ENCODE measurements at places on chromosomes 4 and X. TPM values are rescaled to one million over a fixed set of nuclear protein-coding genes. Genes with fewer than 3 reads are reported as not detected.
A peak's percentile ranks its signal among the peaks of the same experiment; 100 is the strongest.

- peaks cover 17% of the 10 kb centered on the region for H3K4me1 ChIP-seq
- H3K36me3 ChIP-seq, result no peaks in the 10 kb centered on the region
- H3K27ac ChIP-seq, result no peak overlapping the region
- DNase-seq, result no peak
Measured at GRCh38 chr4:10659251-10659650, 25.3 kb downstream of the CLNK start.

DNA sequence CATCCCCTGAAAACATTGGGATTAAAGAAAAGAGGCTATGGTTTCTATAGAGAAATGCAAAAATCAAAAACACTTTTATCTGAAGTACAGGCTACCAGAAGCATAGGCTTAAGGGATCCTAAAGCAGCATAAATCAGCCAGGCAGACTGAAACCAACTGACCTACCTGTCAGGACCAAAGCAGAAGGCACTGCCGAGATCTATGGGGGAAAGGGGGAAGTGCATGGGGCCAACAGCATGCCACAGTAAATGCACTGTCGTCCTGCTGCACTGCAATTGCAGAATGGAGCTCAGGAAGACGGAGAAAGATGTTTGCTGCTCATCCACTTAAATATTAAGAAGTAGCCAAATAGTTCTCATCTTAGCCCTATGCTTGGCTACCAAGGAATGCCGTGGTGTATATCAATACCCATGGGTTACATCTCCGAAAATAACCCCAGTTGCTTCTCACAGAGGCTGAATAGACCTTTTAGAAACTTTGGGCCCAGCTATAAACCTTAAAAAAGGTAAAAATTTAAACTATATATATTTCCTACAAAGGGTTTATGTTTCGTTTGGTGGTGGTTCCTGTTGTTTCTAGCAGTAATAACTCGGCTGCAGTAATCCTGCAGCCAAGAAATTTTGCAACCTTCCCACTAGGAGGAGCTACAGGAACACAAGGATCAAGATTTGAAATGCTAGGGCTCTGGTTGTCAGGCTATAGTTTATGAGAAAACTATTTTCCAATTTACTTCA is 312.2 kb upstream of the DIAPH2 start:
- no peaks in the 10 kb centered on the region for H3K27me3 ChIP-seq
- no peaks in the 10 kb centered on the region for H3K36me3 ChIP-seq
- DNase-seq, result no peak
- no peak overlapping the region for H3K27ac ChIP-seq
- no peak overlapping the region for H3K4me3 ChIP-seq
- no peaks in the 10 kb centered on the region for H3K4me1 ChIP-seq

The ARHGAP6 gene
- not detected for total RNA-seq

GRCh38 chrX:46381630-46382029 is 163.6 kb downstream of the ZNF674 start:
- H3K4me3 ChIP-seq, result no peak overlapping the region
- H3K4me1 ChIP-seq, result no peaks in the 10 kb centered on the region
- no peaks in the 10 kb centered on the region for H3K36me3 ChIP-seq
- no peak overlapping the region for H3K27ac ChIP-seq
- peak; percentile 46 for DNase-seq

The CFI gene
- not detected for total RNA-seq

DNA sequence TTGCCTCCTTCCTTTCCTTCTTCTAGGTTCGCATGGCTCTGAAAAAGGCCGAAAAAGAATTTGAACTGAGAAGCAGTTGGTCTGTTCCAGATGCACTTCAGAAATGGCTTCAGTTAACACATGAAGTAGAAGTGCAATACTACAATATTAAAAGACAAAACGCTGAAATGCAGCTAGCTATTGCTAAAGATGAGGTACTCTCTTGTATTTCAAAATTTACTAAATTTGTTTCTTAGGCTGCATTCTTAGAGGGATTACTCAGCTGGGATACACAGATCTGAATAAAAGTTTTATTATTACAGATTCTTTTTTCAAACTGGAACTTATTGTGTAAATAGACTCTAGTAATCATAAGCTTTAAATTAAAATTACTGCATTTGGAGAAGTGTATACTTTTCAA is 146.9 kb downstream of the STIM2 start:
- no peak for DNase-seq
- no peaks in the 10 kb centered on the region for H3K27me3 ChIP-seq
- peaks cover 35% of the 10 kb centered on the region for H3K36me3 ChIP-seq
- H3K27ac ChIP-seq, result no peak overlapping the region
- peaks cover 21% of the 10 kb centered on the region for H3K4me1 ChIP-seq
- H3K4me3 ChIP-seq, result no peak overlapping the region

- no peaks in the 10 kb centered on the region for H3K36me3 ChIP-seq
- no peaks in the 10 kb centered on the region for H3K27me3 ChIP-seq
- H3K27ac ChIP-seq, result no peak overlapping the region
- no peak overlapping the region for H3K4me3 ChIP-seq
Measured at GRCh38 chrX:80816051-80816450, 6.4 kb upstream of the BRWD3 start.

The ADRA2C gene
- not detected for total RNA-seq

GRCh38 chr4:72218953-72219352 is 187.2 kb downstream of the NPFFR2 start:
- H3K36me3 ChIP-seq, result no peaks in the 10 kb centered on the region
- no peak overlapping the region for H3K4me3 ChIP-seq
- H3K4me1 ChIP-seq, result no peaks in the 10 kb centered on the region
- H3K27me3 ChIP-seq, result no peaks in the 10 kb centered on the region

GRCh38 chr4:176406297-176406696 is 86.5 kb downstream of the SPCS3 start:
- no peaks in the 10 kb centered on the region for H3K27me3 ChIP-seq
- H3K27ac ChIP-seq, result no peak overlapping the region
- no peaks in the 10 kb centered on the region for H3K36me3 ChIP-seq
- H3K4me1 ChIP-seq, result no peaks in the 10 kb centered on the region
- no peak for DNase-seq
- H3K4me3 ChIP-seq, result no peak overlapping the region

Data from activated CD8-positive, alpha-beta T cell treated with anti-CD3 and anti-CD28 coated beads, Interleukin-2, amount 10 ng/mL, durations not matched to agents 7 days and 5 days (primary cell).